GM13977 (cell line): ENCODE measurements at places on chromosomes 3 and 15.

DNA sequence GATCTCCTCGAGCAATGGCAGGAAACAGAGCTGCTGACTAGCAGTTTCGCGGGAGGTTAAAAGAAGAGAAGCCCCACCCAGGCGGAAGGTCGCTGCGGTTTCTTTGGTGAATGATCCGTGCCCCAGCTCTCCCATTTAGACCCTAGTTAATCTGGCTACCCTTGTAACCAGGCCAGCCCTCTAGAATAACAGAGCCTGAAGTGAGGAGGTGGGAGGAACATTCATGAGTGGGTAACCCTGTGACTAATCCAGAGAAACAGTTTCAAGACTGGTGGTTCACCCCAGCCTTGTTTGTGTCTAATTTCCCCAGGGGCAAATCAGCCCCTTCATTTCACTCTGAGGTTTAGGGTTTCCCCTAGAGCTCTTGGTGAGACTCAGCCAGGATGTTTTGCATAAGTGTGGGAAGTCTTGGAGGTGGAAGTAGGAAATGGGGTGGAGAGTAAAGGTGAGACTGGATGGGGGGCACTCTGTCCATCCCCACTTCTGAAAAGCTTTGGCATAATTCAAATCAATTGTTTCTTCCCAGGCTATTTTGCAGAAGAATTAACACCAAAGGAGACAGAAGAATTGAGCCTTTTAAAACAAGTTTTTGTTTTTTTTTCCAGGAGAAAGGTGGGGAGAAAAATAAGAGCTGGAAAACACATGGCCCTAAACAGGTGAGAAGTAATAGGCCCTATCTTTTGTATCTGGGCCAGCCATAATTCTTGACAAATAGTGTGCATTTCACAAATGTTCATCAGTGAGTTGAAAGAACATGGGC is 303.1 kb downstream of the RPLP1 start:
- peak; percentile 76 for DNase-seq

GRCh38 chr3:155667988-155668387 is 76.9 kb downstream of the PLCH1 start:
- DNase-seq: no peak

GRCh38 chr15:65374821-65375401 is 2.9 kb downstream of the IGDCC3 start:
- no peak for DNase-seq

DNA sequence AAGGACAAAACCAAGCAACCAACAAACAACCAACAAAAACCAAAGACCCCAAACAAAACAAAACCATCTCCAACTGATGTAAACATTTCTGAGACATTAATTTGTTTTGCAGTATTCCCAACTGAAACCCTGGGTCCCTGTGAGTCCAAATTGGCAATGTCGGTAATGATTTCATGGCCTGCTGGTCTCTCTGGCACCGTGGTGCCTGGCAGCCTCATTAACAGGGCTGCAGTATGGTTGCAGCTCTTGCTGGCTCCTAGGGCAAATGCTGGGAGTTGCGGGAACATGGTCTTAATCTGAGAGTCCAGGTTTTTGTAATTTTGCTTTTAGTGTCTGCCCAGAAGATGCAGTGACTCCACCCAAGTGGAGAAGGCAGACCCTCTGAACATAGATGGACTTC is 128.3 kb downstream of the SV2B start:
- no peak for DNase-seq

DNA sequence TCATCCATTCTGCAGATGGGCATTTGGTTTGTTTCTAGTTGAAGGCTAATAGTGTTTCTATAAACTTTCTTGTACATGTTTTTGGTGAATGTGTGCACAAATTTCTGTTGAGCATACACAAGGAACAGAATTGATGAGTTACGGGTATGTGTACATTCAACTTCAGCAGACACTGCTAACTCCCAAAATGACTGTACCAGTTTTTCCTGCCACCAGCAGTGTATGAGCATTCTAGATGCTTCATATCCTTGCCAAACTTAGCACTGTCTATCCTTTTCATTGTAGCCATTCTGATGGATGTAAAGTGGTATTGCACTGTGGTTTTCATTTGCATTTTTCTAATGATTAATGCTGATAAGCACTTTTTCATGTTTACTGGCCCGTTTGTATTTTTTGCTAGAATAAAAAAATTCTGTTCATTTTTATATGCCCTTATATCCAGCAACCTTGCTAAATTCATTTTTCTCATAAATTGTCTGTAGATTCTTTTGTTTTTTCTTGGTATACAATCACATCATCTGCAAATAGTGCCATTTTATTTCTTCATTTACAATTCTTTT is 110.2 kb downstream of the ATP1B3 start:
- no peak for DNase-seq

DNA sequence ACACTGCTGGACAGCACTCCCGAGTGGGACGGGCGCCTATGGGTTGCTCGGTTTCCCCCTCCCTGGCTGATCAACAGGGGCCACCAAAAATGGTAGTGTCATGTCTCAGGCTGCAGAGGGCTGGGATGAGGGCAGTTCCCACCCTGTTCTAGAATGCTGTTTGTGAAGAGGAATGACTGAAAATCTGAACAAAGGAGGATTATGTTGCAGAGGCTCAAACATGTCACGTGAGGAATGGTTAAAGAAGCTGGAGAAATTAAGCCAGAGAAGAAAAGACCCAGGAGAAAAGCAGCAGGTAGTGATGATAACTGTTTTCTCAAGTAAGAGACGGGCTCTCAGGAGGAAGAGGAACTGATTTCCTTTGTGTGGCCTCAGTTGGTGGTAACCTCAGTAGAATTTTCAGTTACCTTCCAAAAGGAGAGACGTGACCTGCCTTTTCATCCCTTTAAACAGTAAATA is 10.4 kb downstream of the SPG21 start:
- no peak for DNase-seq

- no peak for DNase-seq
These were observed 179.2 kb downstream of the RORA start for GRCh38 chr15:61049934-61050333.

DNA sequence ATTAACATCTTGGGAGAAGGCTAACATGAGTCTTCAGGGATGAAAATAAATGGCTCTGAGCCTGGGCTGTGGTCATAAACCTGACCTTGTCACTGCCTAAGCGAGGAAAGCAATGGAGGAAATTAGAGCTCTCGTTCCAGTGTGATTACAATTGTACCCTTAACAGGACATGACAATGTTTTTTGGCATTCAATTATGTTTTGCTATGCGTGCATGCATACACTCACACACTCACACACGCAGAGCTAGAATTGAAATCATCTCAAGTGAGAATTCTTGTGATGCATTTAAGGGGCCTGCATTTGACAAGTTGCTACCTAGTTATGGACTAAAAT is 24.1 kb downstream of the ZNF80 start:
- DNase-seq: no peak

- no peak for DNase-seq
These were observed 119.8 kb downstream of the PDCD6IP start for GRCh38 chr3:33918126-33918756.

DNA sequence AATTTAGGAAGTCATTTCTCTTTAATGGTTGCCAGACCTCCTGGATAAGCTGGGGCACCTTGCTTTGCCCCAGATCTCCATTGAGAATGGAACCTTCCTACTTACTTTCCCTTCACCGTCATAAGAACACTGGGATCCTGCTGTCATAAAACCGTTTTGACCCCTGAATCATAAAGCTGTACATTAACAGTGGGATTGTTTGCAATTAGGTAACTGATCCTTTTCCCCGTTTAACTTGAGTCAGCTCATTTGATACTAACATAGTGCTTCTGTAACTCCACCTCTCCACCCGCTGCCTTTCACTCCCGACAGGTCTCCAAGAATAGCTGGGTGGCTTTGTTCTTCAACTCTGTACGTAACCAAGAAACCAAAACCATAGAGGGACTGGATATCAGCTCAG is 308.2 kb upstream of the WNT5A start:
- DNase-seq: no peak

GRCh38 chr15:52294881-52295420 is 653 bp downstream of the MYO5C start:
- no peak for DNase-seq

DNA sequence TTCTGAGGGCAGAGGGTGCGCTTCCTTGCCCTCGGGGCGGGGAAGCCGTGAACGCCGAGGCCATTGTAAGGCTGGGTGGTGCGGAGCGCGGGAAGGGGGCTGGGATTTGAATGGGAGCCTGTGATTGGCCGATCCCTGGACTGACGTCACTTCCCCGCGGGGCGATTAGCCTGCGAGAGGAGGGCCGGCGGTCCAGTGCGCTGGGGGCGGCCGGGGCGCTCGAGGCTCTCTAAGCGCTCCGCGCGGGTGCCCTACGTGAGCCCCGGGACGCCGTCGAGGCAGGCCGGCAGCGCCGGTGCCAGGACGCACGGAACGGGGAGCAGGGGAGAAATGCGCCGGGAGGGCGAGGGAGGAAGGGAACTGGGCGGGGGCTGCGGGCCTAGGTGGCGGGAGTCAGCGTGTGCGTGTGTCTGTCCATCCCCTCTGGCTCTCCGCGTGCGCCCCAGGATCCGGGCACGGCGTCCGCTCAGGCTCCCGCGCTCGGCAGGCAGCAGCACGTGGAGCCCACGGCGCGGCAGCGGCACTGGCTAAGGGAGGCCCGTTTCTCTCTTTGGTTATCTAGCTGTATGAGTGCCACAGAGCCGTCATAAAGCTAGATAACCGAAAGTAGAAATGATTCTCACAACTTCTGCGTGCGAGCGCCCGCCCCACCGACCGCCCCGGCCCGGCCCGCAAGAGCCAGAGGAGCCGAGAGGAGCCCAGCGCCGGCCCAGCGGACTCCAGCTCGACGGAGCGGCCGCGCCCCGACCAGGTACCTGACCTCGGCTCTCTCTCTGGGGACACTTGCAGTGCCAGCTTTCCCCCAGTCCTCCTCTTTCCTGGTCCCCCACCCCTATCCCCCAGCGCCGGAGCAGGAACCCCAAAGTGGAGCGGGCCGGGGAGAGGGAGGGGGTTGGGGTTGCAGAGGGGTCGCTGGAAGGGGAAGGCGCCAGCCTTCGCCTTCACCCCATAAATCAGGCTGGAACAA is 33.1 kb upstream of the POLG start:
- peak; percentile 44 for DNase-seq

GRCh38 chr15:84991014-84991712 is 9.5 kb downstream of the PDE8A start:
- no peak for DNase-seq

- DNase-seq: no peak
These were observed 70.1 kb downstream of the HOMER2 start for GRCh38 chr15:82882273-82882928.

DNA sequence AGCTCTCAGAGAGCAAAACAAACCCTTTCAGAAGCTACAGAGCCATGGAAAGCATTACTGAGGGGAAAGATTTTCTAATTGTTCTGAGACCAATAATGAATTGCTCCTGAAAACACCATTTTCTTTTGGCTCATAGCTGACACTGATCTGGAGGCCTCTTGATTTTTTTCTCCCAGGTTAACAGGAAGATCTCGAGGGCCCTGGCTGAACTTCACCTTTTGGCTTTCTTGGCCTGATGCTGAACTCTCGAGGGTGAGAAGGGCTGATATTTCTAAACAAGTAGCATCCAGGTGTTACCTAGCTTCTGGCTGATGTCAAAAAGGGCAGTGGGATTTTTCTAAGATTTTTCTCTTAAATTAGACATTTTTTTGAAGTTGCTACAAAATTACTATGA is 19.9 kb upstream of the NFKBIZ start:
- no peak for DNase-seq

DNA sequence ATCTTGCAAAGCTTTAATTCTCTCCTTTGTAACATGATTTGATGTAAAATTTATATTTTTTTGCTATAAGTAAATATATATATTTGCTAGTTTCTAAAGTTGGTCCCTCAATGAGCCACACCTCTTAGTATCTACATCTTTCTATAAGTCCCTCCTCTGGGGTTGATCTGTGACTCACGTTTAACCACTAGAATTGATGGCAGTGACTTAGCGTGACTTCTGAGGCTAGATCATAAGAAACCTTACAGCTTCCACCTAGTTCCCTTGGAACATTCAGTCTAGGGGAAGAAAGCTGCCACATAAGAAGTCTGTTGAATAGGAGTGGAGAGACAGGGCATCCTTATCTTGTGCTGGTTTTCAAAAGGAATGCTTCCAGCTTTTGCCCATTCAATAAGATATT is 56.6 kb upstream of the TNIK start:
- no peak for DNase-seq

DNA sequence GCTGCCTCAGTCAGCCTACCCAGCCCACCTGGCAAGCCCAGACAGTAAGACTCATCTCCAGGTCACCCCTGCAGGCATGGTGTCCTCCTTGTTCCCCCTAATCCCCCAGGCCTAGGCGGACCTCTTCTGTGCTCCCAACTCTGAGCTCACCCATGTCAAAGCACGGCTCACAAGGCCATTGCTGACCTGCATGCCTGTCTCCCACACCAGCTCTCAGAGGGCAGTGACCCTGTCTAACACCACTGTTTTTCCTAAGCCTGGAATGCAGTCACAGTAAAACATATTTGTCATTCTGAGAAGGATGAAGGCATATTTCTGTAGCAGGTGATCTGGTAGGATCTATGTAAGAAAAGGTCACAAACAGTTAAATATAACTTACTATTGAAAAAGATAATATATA is 110.3 kb upstream of the HACD2 start:
- no peak for DNase-seq

GRCh38 chr3:32403663-32404062 is 12.0 kb downstream of the CMTM7 start:
- no peak for DNase-seq

- DNase-seq: no peak
These were observed 61.3 kb downstream of the DMXL2 start for GRCh38 chr15:51561271-51561670.

DNA sequence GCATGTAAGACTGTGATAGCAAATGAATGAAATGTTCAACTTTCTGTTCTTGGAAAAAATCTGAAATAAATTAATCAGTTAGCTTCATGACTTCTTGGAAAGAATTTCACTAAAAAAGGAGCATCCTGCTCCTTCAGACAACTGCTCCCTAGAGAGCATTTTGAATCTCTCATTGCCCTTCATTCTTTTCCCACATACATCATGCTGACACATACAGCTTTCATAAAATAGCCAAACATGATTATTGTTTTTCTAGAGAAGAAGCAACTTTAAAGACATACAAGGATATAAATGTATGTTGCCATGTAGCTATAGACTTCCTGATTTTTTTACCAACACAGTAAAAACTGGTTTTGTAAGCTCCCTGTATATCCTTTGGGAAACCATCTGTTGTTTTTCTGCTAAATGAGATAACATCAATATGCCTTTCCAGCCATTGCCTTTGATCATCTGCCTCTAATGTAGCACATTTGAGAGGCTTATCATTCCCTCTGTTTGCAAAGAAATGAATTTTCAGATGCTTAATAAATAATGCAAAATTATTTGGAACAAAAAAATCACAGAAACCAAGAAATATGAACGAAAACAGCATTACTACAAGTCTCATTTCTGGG is 248.2 kb upstream of the GPR149 start:
- no peak for DNase-seq

- DNase-seq: no peak
These were observed 507 bp upstream of the MRPL3 start for GRCh38 chr3:131503320-131503635.

- DNase-seq: no peak
These were observed 662.9 kb upstream of the TBL1XR1 start for GRCh38 chr3:177860184-177860583.

- DNase-seq: no peak
These were observed 135.0 kb downstream of the TFG start for GRCh38 chr3:100844063-100844936.
